AML-193 (cell line): ENCODE measurements at places on chromosomes 12 and 14.

DNA sequence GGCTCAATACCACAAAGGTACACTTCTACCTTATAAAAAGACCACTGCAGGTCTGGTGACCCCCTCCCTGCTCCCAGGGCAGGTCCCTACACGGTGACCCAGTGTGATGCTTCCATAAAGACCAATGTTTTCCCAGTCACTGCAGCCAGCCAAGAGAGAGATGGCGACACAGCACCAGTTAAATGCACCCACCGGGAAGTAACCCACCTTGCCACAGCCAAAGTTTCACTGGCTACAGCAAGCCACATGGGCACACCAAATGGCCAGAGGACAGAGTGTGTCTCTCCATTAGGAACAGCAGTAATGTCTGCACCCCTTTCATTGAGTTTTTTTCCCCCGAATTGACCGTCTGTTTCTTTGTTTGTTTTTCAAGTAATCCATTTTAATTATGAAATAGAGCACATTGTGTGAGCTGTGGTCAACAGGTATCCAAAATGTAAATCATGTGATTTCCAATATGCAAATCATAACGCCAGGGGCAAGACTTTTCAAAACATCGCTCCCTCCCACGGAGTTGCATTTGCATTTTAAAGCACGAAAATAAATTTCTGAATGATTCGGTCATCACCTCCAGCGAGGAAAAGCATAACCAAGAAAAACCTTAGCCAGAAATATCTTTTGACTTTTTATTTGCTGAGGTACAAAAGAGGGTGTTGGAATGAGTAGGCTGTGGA, 48.9 kb upstream of the EML1 start:
- DNase-seq = no peak

GRCh38 chr12:4802841-4803240, 82.6 kb downstream of the GALNT8 start:
- DNase-seq = no peak

DNA sequence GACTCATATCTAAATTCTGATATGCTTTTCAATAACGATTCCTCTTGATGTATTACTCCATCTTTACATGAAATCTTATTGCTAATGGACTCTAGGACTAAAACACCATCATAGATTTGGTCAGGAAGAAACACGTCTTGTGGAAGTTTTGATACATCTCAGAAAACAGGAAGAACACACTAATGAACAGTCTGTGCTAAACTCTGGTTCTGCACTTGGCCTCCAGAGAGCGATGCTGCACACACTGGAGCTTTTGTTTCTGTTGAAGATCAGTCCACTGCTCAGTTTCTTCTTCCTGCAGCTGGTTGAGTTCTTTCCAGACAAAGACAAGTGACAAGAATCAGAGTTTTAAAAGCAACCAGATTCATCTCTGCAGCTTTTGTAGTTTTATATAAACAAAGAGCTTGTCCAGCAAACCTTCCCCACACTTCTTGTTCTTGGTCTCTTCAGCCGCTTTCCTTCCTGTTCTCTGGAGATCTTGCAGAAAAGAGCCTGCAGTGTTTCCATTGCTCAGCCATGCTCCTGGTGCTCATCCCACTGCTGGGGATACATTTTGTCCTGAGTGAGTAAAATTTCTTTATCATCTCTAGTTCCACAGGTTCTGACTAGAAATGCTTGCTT, 229.1 kb upstream of the OR4E1 start:
- peak; percentile 37 for DNase-seq

DNA sequence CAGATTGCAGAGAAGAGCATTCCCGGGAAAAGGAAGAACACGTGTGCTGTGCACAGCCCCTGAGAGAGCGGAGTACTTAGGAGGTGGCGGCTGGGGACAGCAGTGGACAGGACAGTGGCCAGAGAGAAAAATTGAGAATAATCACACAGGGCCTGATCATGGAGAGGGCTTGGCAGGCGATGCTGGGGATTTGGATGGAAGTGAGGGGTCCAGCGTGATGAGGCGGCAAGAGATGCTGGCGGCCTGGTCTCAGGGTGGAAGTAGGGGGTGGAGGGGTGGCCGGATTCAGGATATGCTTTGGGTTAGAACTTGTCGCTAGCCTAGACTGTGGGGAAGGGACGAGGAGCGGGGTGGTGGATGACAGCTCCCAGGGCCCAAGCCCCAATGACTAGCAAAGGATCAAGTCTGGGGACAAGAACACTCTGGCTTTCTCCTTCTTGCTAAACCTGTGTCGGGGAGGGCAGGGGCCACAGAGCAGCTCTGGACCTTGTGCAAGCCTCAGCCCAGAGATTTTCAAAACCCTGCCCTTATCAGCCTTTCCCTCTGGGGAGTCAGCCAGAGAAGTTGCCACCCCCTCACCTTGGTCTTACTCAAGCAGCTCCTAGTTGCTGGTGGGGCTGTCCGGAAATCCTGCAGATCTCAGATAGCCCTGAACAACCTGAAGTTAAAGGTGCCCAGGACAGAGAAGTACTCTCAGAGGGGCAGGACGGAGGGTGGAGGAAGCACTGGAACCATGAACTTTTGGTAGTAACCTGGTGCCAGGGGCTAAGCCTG, 1.3 kb downstream of the HVCN1 start:
- DNase-seq = peak; percentile 4

DNA sequence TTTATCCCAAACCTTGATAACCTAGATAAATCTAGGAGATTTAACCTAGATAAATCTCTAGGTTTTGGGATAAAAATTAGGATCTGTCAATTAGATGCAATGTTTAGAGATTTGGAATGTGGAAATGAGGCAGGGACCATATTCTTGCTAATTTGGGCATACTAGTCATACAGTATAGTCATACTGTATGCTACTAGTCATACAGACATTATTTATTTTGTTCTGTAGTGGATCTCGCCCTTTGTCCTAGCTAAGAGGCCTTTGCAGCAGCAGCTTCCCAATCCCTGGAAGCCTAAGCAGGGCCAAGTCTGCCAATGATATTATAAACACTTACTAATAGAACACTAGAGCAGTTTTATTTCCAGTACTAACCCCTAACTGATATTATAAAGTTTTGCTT, 136.4 kb downstream of the CEP128 start:
- no peak for DNase-seq

DNA sequence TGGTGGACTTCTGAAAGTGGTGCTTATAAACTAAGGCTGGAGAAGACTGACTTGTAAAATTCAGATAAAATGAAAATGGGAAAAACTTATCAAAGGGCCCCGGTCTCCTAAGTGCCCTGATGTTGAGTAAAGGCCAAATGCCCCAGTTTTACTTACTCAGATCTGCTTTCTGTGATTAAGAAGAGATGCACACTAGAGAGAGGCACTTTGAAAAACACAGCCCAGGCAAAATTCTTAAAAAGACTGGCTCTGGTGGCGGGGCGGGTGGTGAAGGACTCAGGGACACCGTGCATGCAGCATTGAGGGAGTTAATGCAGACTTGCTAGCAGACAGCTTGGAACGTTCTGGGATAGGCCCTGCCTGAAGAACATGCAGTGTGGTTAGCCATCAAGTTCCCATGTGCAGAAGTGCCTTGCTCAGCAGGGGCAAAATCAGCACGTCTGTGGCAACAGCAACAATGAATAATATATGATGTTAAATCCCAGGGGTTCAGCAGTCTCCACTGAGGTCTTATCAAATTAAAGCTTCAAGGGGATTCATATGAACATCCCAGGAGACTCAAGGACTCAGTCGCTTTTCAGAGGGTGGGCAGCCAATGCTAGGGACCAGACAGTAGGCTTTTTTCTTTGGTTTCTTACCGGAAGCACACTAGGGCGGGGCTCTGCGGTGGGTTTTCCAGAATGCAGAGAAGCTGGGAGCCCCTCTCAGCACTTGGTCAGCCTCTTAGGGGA, 105.0 kb downstream of the DAD1 start:
- no peak for DNase-seq

DNA sequence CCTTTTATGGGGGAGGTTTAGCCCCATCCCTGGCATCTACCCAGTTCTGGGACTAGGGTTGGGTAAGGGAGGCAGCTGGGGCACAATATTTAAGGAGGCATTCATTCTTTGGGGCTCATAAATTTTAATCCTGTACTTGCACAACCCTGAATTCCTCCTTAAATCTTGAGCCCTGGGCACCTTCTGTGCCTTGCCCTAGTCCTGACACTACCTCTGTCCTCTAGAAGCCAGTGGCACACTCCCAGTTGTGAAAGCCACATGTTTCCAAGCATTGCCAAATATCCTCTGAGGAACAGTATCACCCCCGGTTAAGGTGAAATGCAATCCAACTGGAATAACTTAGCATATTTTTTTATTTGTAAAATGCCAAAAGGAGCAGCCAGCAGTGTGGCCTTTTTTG, 36.6 kb downstream of the SLC16A7 start:
- no peak for DNase-seq

DNA sequence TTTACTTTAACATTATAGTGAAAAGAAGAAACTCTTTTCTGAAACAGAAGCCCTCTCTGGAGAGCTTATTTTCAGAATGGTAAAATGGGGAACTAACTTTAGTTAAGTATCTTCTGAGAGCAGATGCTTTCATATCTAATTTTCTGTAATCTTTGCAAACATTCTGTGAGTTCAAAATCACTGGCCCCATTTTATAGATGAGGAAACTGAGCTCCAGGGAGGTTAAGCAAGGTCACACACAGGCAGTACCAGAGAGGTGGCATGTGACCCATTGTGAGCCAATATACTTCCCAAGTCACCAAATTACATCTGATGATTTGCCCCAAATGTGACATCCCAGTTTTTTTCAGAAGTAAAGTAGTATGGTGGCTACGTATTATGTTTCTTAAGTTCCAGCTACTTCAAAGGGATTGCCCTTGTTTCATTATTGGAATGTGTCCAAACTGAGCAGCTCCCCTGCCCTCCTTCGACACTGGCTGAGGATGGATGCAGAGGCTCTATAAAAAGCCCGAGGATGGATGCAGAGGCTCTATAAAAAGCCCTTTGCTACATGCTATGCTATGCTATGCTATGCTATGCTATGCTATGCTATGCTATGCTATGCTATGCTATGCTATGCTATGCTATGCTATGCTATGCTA, 36.2 kb upstream of the NUDT4 start:
- DNase-seq = no peak

- DNase-seq = no peak
Measured at GRCh38 chr14:26808407-26808806, 210.6 kb upstream of the NOVA1 start.

- no peak for DNase-seq
Measured at GRCh38 chr14:100504372-100505078, 82.7 kb downstream of the BEGAIN start.

GRCh38 chr14:106141242-106142220, 615.1 kb downstream of the TMEM121 start:
- DNase-seq = no peak

- no peak for DNase-seq
Measured at GRCh38 chr12:123949770-123950165, 22.9 kb downstream of the CCDC92 start.

DNA sequence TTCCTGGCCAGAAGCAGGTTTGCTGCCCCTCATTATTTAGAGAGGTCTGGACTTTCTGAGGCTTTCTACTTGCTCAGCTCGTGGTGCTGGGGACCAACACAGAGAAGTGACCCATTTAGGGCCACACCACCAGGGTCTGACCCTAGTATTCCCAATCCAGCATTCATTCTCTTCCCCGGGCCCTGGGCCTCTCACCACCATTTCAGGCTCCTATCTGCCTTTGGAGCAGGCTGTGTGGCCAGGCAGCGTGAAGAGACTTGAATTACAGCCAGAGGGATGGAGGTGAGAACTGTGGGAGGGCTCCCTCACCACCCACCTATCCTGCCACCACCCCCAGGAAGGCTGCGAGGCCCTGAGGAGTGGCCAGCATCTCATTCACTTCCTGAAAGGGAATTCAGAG, 24.6 kb downstream of the FAM222A start:
- no peak for DNase-seq

- no peak for DNase-seq
Measured at GRCh38 chr14:40292664-40293063, 860.4 kb upstream of the FBXO33 start.

- no peak for DNase-seq
Measured at GRCh38 chr12:608921-609320, 54.3 kb downstream of the NINJ2 start.

DNA sequence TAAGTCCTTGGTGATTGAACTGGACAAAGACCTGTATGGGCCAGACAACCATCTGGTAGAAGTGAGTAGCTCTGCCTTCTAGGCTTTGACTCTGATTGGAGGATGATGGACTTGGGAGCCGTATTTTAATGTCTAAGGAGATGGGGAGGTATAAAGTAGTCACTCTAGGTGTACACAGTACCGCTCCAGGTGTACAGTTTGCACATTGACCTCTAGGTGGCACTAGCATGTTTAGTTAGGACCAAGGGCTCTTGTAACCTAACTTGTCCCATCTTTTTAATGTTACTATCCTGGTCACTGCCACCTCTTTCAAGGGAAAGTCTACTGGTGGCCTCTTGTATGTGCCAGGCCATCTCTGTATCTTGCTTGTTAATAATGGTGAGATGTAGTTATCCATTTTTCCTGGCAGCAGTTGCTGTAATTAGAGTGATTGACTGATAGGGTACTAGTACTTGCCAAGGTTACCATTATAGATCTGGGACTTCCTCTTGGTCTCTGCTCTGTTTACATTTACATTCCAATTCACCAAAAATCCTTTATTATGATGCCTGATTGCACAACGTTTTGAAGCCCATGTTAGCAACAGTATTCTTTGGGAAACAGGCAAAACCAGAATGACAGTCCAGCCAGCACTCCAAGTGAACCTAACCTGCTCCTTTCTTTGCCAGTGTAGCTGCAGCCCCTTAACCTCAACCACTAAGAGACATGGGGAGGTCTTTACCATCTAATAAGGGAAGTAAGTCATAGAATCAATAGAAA, 3.6 kb downstream of the SMARCD1 start:
- DNase-seq = peak; percentile 47

GRCh38 chr12:45406988-45407850, 191.3 kb downstream of the ANO6 start:
- no peak for DNase-seq

DNA sequence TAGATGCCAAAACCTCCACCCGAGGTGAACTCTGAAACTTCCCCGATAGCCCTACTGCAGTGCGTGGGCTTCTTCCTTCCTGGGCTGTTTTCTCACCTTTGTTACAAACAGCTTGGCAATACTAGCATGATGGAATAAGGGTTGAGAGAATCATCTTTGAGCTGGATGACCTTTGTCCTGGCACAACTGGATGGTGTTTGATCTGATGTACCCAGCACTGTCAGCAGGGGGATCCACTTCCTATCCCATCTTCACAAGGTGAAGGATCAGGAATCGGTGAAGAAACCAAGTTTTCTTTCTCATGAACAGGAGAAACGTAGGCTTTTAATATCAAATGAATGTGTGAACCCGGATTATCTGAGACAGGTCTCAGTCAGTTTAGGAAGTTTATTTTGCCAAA, 19.5 kb upstream of the LRRC10 start:
- no peak for DNase-seq

- no peak for DNase-seq
Measured at GRCh38 chr14:56276108-56276507, 157.9 kb downstream of the PELI2 start.
